Forelimb muscle (tissue), 1 donor: ENCODE measurements at places on chromosomes 7 and 10.

GRCh38 chr7:66413379-66414114 lies 208.4 kb downstream of the TPST1 start:
- peak; percentile 41 for DNase-seq

- DNase-seq = no peak
Measured at GRCh38 chr10:88598055-88598454, 11.5 kb downstream of the LIPJ start.

GRCh38 chr7:23700046-23700445 lies 10.0 kb upstream of the STK31 start:
- no peak for DNase-seq

DNA sequence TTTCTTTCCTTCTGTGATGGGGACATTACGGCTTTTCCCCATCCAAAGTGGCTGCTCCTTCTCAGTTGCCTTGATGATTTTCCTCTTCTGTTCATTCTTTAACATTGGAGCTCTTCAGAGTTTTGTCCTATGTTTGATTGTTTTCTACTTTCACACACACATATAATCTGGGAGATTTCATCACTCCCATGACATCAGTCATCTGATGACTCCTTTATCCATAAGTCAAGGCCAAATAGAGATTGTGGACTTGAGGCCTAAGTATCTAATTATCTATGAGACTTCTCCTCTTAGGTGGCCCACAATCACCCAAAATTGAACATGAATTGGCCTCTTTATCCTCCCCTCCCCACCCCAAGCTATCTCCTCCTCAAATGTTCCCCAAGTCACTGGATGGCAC lies 5.3 kb upstream of the COL1A2 start:
- no peak for DNase-seq

GRCh38 chr10:113058523-113059370 lies 108.7 kb downstream of the TCF7L2 start:
- DNase-seq = no peak

DNA sequence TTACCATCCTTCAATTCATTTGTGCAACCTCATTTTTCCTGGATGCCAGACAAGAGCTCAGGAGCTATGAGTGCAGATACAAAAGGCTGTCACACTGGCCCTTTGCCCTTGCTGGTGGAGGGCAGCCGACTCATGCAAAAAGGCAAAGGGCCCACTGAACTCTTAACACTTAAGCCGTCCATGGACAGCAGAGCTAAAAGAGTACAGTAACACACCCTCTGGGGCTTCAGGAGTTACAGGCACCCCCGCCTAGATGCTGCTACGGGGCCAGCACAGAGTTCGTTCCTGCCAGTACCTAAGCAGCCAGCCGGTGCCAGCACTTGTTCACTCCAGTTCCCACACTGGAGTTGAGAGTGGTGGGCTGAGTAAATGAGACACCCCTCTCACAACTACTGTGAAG lies 69.9 kb upstream of the MRLN start:
- no peak for DNase-seq

GRCh38 chr10:71982269-71983178 lies 18.3 kb downstream of the CHST3 start:
- no peak for DNase-seq

- no peak for DNase-seq
Measured at GRCh38 chr10:86653379-86653778, 968 bp upstream of the OPN4 start.

- DNase-seq = peak; percentile 93
Measured at GRCh38 chr7:80439894-80440821, 71.7 kb downstream of the GNAT3 start.

- no peak for DNase-seq
Measured at GRCh38 chr7:139426258-139427028, 57.0 kb downstream of the KLRG2 start.

DNA sequence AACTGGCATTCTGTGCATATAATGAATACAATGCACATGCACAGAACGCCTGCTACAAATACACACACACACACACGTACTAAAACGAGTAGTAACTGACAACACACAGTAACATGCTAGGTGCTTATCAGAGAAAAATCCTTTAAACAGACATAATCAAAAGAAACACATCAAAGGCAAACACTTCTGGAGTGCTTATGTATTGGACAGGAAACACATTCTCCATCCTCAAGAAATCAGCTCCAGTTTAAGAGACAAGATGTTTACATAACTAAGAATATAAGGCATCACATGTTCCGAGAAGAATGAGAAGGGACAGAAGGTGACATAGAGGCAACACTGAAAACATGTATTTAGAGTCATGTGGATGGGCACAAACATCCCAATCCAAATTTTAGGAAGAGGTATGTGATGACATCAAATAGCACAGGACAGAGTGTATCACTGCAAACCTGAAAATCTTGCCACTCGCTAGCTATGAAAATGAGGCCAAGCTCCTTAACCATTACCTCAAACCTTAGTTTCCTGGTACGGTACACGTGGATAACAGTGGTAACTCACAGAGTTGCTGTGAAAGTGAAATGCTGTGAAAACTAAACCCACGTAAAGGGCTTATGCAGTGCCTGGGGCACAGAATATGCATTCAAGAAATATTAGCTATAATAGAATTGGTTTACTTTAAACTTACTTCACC lies 619.6 kb downstream of the PARD3 start:
- DNase-seq = no peak

- no peak for DNase-seq
Measured at GRCh38 chr10:5457741-5458140, 41.6 kb downstream of the CALML5 start.

GRCh38 chr7:108004220-108005142 lies 1.5 kb upstream of the LAMB1 start:
- DNase-seq = no peak

- no peak for DNase-seq
Measured at GRCh38 chr10:124033887-124034218, 59.5 kb downstream of the CHST15 start.

- DNase-seq = no peak
Measured at GRCh38 chr10:126455036-126455765, 66.9 kb upstream of the ADAM12 start.

DNA sequence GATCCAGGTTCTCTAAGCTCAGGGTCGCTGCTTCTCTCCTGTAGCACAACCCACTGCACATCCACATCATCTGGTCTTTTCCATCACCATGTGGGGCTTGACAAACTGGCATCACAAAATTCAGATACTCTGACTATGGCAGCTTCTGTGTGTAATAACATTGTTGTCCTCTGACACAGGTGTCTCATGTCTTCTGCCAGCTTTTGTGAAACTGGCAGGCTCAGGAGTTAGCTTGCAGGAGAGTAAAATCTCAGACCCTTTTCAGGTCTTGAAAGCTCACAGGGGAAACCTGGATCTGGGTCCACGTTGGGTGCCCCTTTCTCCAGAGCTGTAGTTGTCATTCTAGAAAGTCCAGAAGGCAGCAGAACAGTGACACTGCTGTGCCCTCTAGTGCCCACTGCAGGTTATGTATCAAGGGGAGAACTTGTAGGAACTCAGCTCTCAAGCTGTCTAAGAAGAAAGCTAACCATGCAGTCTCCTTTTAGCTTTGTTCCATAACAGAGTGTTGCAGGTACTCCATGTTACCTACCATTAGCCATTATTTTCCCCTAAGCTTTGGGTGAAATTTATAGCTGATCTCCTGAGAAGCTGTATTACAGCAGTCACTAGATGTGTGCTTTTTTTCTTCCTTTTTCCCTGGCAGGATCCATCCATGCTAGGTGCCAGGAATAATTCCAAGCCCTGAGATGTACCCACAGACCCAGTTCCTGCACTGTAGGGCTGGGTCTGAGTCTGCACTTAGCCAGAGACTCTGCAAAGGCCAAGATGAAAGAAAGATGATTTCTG lies 102.7 kb downstream of the ZNF248 start:
- DNase-seq = no peak

GRCh38 chr10:31619531-31620061 lies 300.6 kb downstream of the ZEB1 start:
- peak; percentile 60 for DNase-seq
